ENCODE measurements at places on chromosomes 2 and 18. TPM values are rescaled to one million over a fixed set of nuclear protein-coding genes. Genes with fewer than 3 reads are reported as not detected.

Gene SERPINB12
- total RNA-seq: not detected

Gene DSEL
- total RNA-seq: 12.2 TPM

Gene DAW1
- 0.32 TPM for total RNA-seq

Gene IL1F10
- total RNA-seq: not detected

Gene DQX1
- not detected for total RNA-seq

Gene SATB2
- 7.3 TPM for total RNA-seq

Gene TLX2
- not detected for total RNA-seq

Gene STAMBP
- 32.3 TPM for total RNA-seq

Gene CCDC121
- total RNA-seq: 0.40 TPM

Gene WDR35
- 10.1 TPM for total RNA-seq

Gene REG1B
- total RNA-seq: not detected

Gene SERPINB3
- total RNA-seq: under 0.01 TPM

Data from epithelial cell of alveolus of lung (primary cell).